ENCODE measurements at places on chromosomes 3 and 15.

- DNase-seq: no peak
These were observed 85.3 kb downstream of the PIK3R4 start for GRCh38 chr3:130661140-130661891.

DNA sequence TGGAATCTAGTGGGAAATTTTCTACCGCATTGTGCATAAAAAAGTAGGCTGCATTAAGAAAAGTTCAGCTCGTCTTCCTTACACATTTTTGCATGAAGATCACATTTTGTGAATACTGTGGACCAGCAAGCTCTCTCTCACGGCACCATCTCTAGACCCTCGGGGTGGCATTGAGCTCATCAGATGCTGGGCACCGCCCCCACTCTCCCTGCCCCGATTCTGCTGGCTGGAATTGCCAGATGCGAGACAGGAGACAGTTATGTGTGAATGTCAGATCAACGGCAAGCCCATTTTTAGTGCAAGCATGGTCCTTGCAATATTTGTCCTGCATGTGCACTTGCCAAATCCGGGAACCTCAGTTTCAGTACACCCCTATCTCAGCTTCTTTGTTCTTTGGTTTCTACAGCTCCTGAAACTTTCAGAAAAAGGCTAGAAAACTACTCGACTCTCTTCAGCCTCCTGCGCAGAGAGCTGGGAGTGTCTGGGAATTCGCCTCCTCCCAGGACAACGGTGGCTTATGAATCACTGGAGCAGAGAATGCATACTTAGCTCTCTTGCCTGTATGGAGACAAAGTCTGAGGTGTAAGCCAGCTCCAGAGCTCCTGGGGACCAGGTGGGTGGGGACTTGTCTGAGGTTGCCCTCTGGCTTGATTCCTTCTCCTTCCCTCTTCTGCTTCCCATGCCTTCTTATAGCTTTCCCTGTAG is 285.2 kb upstream of the ATP10A start:
- DNase-seq: no peak

DNA sequence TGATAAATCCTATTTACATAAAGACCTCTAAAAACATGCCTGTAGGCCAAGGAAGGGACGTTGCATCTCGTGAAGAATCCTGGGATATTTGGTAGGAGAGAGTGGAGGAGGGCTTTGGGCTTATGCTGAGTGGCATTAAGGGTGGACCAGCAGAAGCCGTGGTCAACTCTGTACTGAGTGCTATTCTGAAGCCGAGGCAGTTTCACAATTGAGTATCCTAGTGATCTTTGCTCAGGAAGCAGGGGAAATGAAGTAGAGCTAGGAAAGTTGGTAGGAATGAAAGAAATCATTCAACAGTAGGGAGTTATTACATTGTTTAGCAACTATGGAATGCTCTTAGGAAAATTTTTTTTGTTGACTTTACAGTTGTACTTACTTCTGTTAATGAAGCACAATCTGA is 24.2 kb downstream of the MCTP2 start:
- no peak for DNase-seq

- no peak for DNase-seq
These were observed 114.0 kb downstream of the ADAMTS17 start for GRCh38 chr15:100227781-100228180.

DNA sequence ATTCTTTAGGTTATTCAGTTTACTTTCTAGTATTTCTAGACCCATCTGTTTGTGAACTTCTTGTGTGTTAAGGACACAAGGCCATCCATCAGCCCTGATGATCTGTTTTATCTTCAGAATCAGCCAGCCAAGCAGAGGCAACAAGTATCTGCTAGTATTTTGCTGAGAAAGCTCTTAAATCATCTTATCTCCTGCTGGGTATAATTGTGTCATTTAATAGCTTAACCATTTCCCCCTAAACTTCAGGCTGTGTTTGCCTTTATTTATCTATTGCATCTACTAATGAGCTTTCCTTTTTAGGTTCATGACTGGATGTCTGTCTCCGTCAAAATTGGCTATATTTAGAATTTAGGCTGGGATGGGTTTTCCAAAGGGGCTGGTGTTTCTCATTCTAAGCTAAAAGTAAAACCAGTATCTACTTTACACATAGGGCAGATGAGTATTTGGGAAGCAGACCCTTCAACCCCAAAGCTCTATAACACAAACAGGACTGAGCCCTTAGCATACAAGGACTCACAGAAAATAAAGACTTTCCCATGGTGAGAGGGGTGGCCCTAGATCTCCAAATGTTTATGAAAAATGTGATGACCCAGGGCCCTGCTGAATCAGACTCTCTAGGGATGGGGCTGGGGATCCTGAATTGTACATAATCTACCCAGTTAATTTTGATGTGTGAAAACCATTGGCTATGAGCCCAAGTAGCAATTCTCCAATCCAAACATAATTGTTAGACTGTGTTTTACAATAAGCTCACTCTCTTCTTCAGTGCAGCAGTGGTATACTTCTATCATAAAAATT is 65.3 kb upstream of the PSMD6 start:
- DNase-seq: no peak

- no peak for DNase-seq
These were observed 98.1 kb upstream of the ARHGEF3 start for GRCh38 chr3:56899851-56900250.

GRCh38 chr3:117928836-117929235 is 1105.8 kb downstream of the IGSF11 start:
- DNase-seq: no peak

DNA sequence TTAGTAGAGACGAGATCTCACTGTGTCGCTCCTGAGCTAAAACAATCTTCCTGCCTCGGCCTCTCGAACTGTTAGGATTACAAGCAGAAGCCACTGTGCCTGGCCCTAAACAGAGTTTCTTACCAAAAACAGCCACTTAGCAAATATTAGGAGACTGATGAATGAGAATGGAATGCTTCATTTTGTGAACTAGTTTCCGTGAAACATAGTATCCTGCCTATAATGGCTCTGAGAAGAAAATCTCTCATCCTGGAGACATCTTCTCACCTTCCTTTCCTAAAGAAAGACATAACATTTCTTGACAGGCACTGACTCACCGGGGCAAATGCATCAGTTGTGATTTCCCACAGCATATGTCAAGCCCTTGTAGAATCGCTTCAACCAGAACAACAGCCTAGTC is 44.9 kb downstream of the GJD2 start:
- DNase-seq: no peak

DNA sequence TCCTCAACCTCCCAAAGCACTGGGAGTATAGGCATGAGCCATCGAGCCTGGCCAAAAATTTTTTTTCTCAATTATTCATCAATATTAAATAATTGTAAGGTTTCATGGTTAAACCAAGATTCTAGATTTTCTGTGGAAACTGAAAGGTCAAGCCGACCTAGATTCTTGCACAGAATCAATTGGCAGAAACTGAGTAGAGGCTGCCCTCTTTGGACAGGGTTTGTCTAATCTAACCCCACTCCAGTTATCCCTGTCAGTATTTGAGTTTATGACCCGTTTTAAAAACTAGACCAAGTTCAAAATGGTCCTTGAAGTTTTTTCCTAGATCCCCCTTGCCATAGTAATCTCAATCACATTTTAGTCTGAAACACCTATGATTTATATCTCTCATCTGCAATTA is 8.6 kb upstream of the ADAM10 start:
- DNase-seq: no peak

- DNase-seq: no peak
These were observed 4.2 kb downstream of the PTPRG start for GRCh38 chr3:61565569-61565968.

- DNase-seq: no peak
These were observed 390.5 kb downstream of the GABRG3 start for GRCh38 chr15:27361438-27361837.

DNA sequence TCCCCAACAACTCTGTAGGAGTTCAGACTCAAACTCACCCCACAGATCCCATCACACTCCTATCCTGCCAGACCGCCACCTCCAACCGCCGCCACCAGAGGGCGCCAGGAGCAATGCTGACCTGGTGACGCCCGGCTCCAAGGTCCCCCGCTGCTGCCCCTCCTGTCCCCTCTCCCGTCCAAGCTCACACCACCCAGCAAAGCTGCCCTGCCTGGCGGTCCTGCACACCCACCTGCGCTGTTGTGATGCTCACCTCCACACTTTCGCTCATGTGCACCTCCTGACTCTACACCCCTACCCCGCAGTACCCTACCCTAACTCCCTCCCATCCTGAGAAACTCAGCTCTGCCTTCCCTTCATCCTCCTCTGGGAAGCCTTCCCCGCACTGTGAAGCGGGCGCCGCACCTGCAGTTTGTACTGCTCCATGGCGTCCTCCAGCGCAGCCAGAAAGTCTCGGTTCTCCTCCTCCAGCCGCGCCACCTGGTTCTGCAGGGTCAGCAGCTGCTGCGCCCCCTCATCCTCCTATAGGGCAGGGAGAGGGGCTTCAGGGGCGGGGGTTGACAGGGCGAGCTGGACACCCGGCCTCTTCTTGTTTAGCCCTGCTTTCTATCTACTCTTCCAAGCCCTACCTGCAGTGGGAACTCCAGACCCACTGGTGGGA is 7.9 kb downstream of the KIF7 start:
- DNase-seq: peak; percentile 73

DNA sequence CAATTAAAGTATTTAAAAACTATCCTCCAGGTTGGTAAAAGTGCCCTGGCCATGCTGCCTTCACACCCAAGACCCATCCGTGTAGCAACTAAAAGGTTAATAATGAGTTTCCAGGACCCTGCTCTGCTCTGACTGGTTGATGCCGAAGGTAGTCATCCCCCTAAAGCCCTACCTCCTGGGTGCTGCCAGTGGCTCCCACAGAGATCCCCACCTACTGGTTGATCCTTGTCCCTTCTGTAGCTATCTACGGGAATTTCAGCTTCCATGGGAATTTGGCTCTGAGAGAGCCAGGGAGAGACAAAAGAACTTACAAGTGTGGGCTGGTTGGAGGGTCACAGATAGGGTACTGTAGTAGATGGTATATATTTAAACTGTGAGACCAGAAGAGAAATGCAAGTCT is 110.6 kb upstream of the NANOGP8 start:
- no peak for DNase-seq

DNA sequence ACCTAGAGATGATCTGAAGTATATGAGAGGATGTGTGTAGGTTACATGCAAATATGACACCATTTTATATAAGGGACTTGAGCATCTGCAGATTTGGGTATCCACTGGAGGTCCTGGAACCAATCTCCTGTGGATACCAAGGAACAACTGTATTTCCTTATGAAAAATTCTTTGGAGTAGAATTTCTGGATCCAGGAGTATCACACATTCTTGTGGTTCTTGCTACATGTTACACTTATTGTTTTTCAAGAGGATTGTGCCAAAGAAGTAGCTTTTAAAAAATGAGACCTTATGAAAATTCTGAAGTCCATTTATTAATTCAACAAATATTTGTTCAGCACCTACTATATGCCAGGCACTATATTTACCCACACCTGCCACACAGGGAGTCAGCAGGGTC is 15.7 kb upstream of the TBC1D23 start:
- DNase-seq: no peak

GRCh38 chr3:30713885-30714503 is 107.6 kb downstream of the TGFBR2 start:
- DNase-seq: no peak

All from stimulated activated CD4-positive, alpha-beta T cell treated with anti-CD3 and anti-CD28 coated beads, TNF-alpha, amount 100 ng/mL, for 24 hours (primary cell).